Caco-2 (cell line): ENCODE measurements at places on chromosomes 12 and 14. TPM values are rescaled to one million over a fixed set of nuclear protein-coding genes. Genes with fewer than 3 reads are reported as not detected.

SLC2A14 gene
- total RNA-seq, result 129 and 141 TPM in 2 replicates

SLC38A4 gene
- total RNA-seq, result 16.0 and 20.1 TPM in 2 replicates

GPR135 gene
- total RNA-seq, result 0.52 and 0.77 TPM in 2 replicates

HOXC12 gene
- total RNA-seq, result 9.4 and 10.3 TPM in 2 replicates

RNF212B gene
- not detected in 2 replicates for total RNA-seq

DAAM1 gene
- total RNA-seq, result 35.3 and 37.3 TPM in 2 replicates

ENDOU gene
- 0.43 and 0.53 TPM in 2 replicates for total RNA-seq

KMT2D gene
- total RNA-seq, result 139 and 140 TPM in 2 replicates

COL2A1 gene
- 200 and 201 TPM in 2 replicates for total RNA-seq

OR4E2 gene
- total RNA-seq, result not detected in 2 replicates

INHBC gene
- not detected in 2 replicates for total RNA-seq

RBM25 gene
- 89.3 and 98.8 TPM in 2 replicates for total RNA-seq

DYRK4 gene
- total RNA-seq, result 7.7 and 9.3 TPM in 2 replicates

TC2N gene
- 30.6 and 31.0 TPM in 2 replicates for total RNA-seq

GARIN6 gene
- total RNA-seq, result not detected in 2 replicates

TRIM9 gene
- total RNA-seq, result 2.7 and 3.0 TPM in 2 replicates

GPD1 gene
- 1.5 and 1.9 TPM in 2 replicates for total RNA-seq

PIWIL1 gene
- total RNA-seq, result 5.1 and 5.3 TPM in 2 replicates

BMAL2 gene
- 35.4 and 36.0 TPM in 2 replicates for total RNA-seq

KRT3 gene
- total RNA-seq, result not detected in 2 replicates

IL22 gene
- not detected in 2 replicates for total RNA-seq

CELA1 gene
- total RNA-seq, result not detected in 2 replicates

CRIP2 gene
- total RNA-seq, result 0.88 and 1.5 TPM in 2 replicates

CNTN1 gene
- not detected in 2 replicates for total RNA-seq

DPF3 gene
- total RNA-seq, result not detected in 2 replicates

NR1H4 gene
- not detected in 2 replicates for total RNA-seq

FAM161B gene
- 1.4 and 1.6 TPM in 2 replicates for total RNA-seq

TMEM179 gene
- not detected in 2 replicates for total RNA-seq

OTOGL gene
- 0.39 and 0.72 TPM in 2 replicates for total RNA-seq

LRCOL1 gene
- not detected in 2 replicates for total RNA-seq

JDP2 gene
- total RNA-seq, result 95.7 TPM in 2 replicates

HIP1R gene
- 13.8 and 15.4 TPM in 2 replicates for total RNA-seq

SSTR1 gene
- total RNA-seq, result 8.5 and 9.6 TPM in 2 replicates

HOXC5 gene
- total RNA-seq, result 3.4 and 3.6 TPM in 2 replicates

PTPN6 gene
- 43.9 and 54.8 TPM in 2 replicates for total RNA-seq

CLEC2B gene
- not detected in 2 replicates for total RNA-seq

TMEM253 gene
- 0.98 and 1.0 TPM in 2 replicates for total RNA-seq
